CD8-positive, alpha-beta memory T cell (primary cell): ENCODE measurements at places on chromosomes 12 and 14. TPM values are rescaled to one million over a fixed set of nuclear protein-coding genes. Genes with fewer than 3 reads are reported as not detected.

PPP2R3C gene
- total RNA-seq = 46.9 TPM

GRCh38 chr12:66753810-66754209 lies 74.9 kb upstream of the GRIP1 start:
- H3K4me1 ChIP-seq = no peaks in the 10 kb centered on the region
- H3K27me3 ChIP-seq = peaks cover 7% of the 10 kb centered on the region
- no peak for DNase-seq
- H3K4me3 ChIP-seq = no peak overlapping the region
- no peak overlapping the region for H3K27ac ChIP-seq

DNA sequence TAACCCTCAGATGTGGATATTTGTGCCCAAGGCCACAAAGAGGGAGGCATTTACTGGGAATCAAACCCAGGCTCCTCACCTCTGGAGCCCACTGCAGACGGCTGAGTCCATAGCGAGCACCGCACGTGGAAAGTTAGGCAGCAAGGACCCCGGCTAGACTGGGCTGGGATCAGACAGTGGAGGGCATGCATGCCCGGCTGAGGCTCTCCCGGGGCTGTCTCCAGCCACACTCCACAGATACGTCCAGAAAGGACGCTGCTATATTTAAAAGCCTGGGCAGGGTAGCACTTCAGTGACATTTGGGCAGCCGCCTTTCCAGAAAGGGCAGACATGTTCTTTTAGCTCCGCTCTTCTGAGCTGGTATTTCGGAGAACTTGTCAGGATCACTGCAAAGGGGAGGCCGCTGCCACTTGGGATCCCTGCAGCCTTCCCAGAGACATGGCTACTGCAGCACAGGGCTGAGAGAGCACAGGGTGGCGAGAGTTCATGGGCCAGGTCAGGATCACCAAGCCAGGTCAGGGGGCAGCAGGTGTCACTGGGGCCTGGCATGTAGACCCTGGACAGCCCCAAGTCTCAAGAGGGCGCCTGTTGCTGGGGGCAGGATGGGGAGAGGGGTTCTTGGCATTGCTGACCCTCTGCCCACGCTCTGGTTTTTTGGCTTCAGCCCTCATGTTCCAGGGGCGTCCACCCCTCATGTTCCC lies 121.7 kb downstream of the PHETA1 start:
- H3K36me3 ChIP-seq = no peaks in the 10 kb centered on the region
- DNase-seq = no peak
- no peaks in the 10 kb centered on the region for H3K4me1 ChIP-seq
- H3K27ac ChIP-seq = no peak overlapping the region
- no peak overlapping the region for H3K4me3 ChIP-seq

ENDOU gene
- not detected for total RNA-seq

GRCh38 chr12:20523658-20524057 lies 155.3 kb downstream of the PDE3A start:
- H3K4me3 ChIP-seq = no peak overlapping the region
- no peak overlapping the region for H3K27ac ChIP-seq
- no peak for DNase-seq
- H3K27me3 ChIP-seq = no peaks in the 10 kb centered on the region

KRT1 gene
- total RNA-seq = not detected

DNA sequence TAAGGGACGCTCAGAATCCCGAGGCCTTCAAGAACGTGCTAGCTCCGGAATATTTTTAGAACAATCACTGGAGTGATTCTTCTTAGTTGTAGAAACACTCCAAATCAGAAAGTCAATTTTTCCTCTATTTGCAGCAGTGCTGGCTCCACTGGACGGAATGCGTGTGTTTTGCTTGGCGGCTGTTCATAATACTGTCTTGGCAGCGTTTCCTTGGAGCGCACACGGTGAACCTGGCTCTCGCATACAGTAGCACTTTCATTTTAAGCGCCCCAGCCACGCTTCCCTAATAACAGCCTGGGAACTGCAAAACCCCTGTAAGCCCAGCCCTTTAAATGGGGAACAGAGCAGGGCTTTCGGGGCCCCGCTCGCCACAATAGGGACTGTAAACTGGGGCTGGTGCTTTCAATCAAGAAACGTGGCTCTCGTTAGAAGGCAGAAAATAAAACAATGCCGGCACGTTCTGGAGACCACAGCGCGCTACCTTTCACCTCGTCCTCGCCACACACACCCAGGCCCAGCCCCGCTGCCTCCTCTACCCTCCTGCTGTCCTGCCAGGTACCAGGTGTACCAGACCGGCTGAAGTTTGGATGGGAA lies 79.9 kb downstream of the BCL11B start:
- peak overlapping the region; percentile 68 for H3K27ac ChIP-seq
- H3K36me3 ChIP-seq = peaks cover 5% of the 10 kb centered on the region
- H3K27me3 ChIP-seq = no peaks in the 10 kb centered on the region
- no peak for DNase-seq

MOK gene
- total RNA-seq = 7.3 TPM
